Activated CD8-positive, alpha-beta memory T cell treated with anti-CD3 and anti-CD28 coated beads for 1 hour (primary cell): ENCODE measurements at places on chromosomes 3 and 15.

DNA sequence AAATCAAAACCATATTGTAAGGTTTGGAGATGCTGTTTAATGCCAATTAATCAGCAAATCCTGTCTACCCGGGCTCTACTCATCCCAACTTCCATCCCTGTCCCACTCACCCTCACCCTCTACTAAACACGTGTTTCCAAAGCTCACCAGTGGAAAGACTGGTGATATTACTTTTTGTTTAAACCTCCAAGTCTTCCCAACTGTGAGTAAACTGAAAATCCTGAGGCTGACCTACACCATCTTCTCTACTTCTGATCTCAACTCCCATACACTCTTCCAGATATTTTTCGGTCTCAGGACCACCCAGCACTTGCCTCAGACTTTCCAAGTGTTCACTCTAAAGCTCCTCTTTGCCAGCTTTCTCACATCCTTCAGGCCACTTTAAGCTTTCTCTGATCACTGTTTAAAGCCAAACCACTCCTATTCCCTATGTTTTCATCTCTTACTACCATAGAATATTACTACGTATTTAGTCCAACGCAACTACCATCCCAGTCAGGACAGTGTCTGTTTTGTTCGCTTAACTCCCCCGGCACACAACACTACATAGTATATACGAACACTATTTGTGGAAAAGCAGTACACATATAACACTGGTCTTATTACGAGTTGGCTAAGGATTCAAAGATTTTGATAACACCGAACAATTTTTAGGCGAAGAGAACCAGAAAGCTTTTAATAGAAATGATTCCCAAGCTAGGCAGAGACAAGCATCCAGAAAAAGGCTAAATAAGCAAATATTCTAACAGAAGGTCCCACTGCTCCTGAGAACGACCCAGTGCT is 684 bp downstream of the RPL4 start:
- DNase-seq: no peak

- no peak for DNase-seq
Observed at GRCh38 chr3:140994316-140994715, 52.7 kb downstream of the SLC25A36 start.

GRCh38 chr3:171404376-171404967 is 55.7 kb downstream of the TNIK start:
- no peak for DNase-seq

DNA sequence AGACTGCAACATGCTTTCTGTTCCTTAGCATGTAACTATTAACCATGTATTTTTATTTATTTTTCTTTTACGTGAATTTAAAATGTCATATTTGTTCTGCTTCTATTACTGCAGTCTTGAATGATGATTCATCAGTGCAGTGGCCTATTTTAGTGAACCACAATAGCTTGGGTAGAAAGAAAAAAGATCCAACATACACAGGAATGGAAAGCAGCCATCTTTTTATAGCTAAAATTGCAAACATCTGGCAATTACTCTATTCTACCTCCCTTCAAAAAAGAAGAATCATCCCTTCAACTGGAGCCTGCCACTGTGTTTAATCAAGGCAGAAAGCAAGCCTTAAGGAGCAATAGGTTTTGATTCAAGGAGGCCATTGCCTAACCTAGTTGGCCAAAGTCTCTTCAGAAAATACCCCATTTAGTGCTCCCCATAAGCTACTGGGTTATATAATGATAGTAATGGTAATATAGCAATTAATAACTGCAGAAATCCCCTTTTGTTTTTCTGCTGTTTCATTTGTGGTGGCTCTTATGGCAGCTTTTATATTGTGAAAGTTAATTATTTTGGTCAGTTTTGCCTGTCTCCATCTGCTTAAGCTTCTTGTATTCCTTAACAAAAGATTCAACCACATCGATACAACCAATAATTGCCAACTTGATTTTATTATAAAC is 267.3 kb downstream of the LPP start:
- DNase-seq: no peak

- DNase-seq: no peak
Observed at GRCh38 chr15:33132233-33132580, 62.3 kb downstream of the FMN1 start.

DNA sequence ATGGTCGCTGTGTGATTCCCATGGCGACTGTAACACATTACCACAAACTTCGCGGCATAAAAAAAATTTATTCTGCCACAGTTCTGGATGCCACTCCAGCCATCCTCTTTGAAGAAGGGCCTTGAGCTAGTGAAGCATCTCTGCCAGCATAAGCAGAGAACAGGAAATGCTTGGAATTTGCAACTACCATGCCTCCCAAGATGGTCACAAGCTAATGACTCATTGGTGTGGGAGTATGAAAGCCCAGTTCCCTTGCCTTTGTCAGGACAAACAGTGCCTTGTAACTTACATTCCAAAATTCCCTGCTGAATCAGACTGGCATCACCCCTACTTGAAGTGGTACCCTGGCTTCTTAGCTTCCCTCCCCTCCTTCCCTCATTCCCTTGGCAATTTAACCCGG is 129.7 kb downstream of the PROS1 start:
- no peak for DNase-seq

DNA sequence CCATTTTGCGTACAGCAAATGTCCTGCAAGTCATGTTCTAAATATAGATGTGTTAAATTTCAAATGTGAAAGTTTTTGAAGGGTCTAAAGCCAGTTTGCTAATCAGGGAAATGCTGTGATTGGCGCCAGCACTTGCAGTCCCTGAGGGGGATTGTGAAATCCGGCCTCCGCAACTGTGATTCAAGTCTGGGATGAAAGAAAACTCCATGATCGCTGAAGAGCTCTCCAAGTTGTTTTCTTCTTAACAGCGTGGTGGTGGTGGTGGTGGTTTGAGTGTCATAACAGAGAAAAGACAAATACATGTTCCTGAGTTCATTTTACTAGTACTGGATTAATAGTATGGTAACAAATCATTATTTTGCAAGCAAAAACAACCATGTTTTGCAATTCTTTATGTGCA is 51.8 kb downstream of the MITF start:
- DNase-seq: no peak

- DNase-seq: no peak
Observed at GRCh38 chr3:50267280-50267913, 1.6 kb upstream of the SEMA3B start.

- no peak for DNase-seq
Observed at GRCh38 chr3:142394921-142395622, 52.8 kb downstream of the XRN1 start.

- DNase-seq: no peak
Observed at GRCh38 chr15:95409211-95409610, 921.3 kb upstream of the NR2F2 start.

DNA sequence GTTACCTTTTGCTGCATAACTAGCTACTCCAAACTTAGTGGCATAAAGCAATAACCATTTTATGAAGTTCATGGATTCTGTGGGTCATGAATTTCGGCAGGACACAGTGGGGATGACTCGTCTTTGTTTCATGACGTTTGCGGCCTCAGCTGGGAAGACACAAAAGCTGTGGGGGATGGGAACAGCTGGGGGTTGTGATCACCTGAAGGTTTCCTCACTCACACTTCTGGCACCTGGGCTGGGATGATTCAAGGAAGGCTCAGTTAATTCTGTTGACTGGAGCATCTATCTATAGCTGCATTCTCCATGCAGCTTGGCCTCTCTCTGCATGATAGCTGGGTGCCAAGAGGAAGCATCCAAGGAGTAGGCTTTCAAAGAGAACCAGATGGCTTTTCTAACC is 332.8 kb downstream of the ULK4 start:
- DNase-seq: no peak

DNA sequence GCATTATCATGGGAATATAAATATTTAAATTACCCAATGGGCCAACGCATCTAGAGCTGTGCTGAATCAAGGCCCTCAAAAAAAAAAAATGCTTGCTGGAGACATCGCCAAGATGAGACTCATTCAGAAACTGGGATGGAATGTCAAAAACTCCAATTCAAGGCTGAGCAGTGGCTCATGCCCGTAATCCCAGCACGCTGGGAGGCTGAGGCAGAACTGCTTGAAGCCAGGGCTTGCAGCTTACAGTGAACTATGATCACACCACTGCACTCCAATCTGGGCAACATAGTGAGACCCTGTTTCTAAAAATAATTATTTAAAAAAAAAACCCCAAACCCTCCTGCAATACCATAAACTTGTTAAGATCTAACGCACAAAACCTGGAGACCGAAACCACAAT is 3.1 kb upstream of the CACNA1D start:
- DNase-seq: no peak

DNA sequence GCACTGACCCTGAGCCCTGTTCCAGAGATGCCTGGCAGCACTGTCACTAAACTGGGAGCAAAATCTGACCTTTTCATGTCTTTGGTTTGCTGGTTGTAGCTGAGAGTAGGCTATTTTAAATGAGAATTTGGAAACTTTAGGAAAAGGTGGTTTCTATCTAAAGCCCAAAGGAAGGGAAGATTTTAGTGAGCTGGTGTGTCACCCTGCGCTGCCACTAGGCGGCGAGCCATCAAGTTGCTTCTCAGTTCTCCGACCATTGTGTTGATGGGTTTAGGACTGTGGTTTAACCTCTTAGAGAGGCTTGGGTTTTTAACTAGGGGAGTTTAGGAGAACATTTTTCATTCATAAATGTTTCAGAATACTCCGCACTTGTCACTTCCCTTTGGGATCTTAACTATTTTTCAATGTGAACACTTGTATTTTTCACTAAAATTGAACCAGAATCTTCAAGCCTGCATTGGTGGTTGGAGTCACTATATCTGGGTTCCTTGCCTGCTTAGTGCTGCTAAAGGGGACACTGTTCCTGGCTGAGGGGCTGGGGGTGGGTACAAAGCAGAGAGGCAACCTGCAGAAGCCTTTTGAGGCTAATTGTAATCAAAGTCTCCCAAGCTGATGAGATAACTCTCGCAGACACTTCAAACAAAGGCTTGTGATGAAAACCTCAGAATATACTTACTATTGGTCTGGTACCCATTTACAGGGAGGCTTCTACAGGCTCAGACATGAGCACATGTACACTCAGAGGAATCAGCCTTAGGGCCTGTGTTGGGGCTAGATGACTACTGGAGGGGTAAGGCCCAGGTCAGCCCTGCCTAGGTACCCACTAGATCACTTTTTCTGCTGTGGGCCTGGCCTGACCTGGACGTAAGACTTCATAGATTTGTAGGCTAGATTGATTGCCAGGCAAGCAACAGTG is 16.8 kb downstream of the EXOSC7 start:
- DNase-seq: no peak

DNA sequence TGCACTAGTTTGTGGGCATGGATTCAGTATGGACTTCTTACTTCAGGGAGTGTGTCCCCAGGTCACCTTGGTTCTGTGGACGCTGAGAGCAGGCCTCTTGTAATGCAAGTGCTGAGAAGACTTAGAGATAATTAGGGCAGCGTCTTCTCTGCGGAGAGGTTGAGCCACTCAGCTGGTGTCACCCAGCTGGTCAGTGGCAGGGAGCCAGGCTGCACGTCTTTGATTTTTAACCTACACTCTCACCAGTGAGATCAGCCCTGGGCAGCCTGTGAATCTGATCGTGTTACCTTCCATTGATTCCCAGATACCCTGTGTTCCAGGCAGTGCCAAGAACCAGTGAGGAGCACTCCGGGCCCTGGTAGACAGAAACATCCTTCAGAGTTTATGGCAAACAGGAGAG is 92.6 kb downstream of the SLCO3A1 start:
- no peak for DNase-seq

- DNase-seq: no peak
Observed at GRCh38 chr3:72492240-72492639, 356.0 kb downstream of the SHQ1 start.

DNA sequence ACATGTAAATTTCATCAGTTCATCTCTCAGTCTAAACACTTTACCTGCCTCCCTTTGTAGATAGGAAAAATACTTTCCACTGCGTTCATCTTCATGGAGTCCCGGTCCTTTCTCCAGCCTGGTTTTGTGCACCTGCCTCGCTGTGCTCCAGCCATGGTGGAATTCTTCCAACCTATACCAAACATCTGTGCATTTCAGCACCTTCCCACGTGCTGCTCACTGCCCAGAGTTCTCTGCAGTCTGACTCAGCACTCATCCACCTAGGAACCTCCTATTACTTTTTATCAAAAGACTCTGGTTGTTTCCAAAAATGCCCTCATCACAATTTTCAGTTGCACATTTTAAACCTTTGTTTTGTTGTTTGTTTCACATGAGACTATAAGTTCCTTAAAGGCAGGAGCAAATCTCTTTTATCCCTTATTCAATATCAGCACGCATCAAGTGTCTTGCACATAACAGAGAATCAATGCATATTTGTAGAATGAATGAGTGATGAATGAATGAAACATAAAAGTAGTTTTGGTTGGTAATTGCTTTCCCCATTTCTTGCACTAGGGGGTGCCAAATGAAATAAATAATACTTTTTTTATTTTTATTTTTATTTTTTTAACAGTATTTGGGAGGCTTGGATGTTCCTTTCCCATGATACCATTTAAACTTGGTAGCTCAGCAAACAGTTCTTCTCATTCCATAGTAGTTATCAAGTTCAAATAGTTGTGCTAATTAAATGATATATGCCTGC is 30.2 kb upstream of the ADAMTS9 start:
- DNase-seq: no peak

DNA sequence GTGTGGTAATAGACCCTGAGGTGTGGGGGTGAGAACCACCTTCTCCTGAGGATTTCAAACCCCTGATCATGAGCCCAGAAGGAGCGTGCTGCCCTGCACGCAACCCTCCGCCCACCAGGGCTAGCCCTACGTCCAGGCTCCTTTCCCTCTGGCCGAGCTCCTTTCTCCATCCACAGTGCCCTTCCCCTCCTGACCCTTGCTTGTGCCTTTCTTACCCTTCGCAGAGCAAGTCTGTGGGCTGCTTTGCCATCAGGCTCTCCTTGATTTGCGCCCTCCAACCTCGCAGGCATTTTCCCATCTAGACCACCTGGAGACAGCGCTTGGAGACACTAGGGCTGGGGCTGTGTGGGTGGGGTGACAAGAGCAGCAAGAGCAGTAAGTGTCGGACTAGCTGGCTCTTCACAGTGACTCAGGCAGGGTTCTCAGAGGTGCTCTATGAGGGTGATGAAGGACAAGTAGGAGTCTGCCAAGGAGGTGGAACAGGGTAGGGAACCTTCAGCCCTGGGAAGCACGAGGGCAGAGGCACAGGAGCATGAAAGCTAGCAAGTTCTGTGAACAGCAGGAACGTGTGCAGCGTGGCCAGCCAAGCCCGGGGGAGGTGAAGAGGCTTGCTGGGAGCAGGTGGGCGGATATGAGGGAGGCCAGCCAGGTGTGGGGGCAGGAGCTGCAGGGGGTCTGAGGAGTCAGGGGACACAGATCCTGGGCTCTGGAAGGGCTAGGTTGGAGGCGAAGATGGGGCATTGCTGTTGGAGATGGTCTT is 2.5 kb upstream of the SLC38A3 start:
- no peak for DNase-seq

DNA sequence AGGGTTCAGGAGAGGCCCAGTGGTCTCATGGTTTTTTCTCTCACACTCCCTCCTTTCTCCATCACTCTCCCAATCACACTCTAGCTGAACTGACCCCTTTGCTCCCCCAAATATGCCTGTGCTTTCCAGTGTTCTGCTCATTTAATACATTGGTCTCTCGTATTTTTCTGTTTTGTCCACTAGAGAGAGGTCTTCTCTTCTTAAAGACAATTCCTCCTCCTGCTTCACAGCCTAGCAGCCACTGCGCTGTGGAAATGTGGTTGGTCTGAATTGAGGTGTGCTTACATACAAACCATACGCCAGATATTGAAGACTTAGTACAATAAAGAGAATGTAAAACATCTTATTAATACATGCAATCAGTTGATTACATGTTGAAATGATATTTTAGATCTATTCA is 60.6 kb upstream of the XCR1 start:
- no peak for DNase-seq

- DNase-seq: no peak
Observed at GRCh38 chr15:61762676-61763075, 297.6 kb downstream of the VPS13C start.
